ENCODE measurements at places on chromosomes 4 and X.
A peak's percentile ranks its signal among the peaks of the same experiment; 100 is the strongest.

GRCh38 chr4:41646862-41647261 lies 101.7 kb downstream of the PHOX2B start:
- no peak for DNase-seq

- peak; percentile 94 for DNase-seq
These were observed 242.0 kb downstream of the BCOR start for GRCh38 chrX:39855748-39856129.

DNA sequence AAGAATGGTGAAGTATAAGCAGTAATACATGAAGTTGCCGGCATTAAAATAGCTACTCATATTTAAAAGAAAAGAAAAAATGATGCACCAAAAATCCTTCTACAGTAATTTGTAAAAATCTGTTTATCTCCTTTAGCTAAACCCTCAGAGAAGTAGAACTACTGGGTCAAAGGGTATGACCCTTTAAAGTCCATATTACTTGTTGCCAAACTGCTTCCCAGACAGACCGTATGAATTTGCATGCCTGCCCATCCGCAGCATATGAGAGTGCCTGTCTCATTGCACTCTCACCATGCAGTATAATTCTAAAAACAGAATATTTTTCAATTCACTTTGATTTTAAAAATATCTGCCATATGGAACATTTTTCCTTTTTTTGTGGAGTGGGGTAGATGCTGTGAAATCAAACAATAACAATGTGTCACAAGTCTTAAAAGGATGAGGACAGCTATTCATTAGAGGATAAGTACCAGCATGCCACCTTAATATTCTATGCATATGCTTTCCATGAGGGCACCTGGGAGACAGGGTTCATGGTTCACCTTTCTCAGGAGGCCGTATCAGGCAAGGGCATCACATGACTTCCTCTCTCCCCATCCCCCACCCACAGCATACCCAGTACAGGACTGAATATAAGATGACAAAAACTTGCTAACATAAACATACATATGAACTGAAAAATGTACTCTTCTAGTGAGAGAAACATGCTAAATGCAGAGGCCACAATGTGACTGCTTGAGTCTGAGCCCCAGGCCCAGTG lies 17.8 kb downstream of the ZDHHC9 start:
- peak; percentile 52 for DNase-seq

DNA sequence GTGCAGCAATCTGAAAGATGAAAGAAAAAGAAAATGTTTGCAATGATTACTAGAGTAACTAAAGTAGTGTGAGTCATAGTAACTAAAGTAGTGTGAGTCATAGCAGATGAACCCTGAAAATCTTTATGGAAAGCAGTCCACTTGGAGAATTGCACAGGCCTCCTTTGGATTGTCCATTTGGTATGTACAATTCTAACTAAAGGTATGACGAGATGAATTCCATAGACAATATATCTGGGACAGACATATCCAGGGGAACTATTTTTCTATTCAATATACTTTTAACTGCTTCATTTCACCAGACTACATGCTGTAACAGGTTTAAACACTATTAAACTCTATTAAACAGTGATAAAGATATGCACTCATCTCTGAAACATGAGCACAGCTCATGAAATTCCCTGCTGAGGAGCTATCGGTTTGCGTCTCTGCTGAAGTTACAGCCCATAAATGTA lies 798.7 kb downstream of the PCDH7 start:
- DNase-seq, result no peak

GRCh38 chr4:102778720-102779119 lies 18.0 kb upstream of the MANBA start:
- DNase-seq, result no peak

DNA sequence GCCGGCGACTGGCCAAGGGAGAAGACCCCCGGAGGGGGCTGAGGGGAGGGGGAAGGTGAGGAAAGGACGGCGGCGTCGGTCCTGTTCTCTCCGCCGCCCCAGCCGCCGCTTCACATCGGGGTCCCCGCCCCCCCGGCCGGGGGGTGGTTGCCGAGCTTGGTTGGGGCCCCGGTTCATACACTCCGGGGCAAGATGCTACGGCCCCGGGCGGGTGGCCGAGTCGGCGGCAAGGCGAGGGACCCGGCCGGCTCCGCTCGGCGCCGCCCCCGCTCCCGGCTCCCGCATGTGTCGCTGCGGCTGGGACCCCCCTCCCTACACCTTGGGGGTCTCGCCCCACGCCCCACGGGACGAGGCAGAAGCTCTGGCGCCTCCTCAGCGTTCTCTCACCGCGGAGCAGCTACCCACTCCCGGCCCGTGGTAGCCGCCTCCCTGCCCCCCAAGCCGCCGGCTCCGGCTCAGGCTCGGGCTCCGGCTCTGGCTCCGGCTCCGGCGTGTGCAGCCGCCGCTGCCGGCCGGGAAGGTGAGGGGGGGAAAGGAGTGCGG lies 461 bp downstream of the FBXW7 start:
- peak; percentile 26 for DNase-seq

- no peak for DNase-seq
These were observed 431.6 kb upstream of the MAOA start for GRCh38 chrX:43224496-43224895.

- no peak for DNase-seq
These were observed 616.9 kb downstream of the ANKRD50 start for GRCh38 chr4:124095621-124096020.

GRCh38 chrX:16754019-16754418 lies 32.2 kb upstream of the TXLNG start:
- DNase-seq, result no peak

DNA sequence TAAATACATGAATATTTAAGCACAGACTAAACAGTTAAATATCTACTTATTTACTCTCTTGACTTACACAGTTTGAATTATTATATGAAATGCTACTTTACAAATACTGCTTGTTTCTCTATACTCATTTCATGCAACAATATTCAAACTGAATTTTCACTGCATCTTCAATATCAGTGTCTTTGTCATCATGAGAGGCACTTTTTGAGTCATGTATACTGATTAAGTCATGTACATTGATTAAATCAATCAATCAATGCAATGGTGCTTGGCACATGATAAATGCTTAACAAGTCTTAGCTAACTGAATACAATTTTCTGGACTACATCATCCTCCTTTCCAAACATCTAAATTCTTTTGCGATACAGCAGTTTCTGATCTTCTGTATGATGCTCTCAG lies 67.1 kb downstream of the CHM start:
- DNase-seq, result no peak

DNA sequence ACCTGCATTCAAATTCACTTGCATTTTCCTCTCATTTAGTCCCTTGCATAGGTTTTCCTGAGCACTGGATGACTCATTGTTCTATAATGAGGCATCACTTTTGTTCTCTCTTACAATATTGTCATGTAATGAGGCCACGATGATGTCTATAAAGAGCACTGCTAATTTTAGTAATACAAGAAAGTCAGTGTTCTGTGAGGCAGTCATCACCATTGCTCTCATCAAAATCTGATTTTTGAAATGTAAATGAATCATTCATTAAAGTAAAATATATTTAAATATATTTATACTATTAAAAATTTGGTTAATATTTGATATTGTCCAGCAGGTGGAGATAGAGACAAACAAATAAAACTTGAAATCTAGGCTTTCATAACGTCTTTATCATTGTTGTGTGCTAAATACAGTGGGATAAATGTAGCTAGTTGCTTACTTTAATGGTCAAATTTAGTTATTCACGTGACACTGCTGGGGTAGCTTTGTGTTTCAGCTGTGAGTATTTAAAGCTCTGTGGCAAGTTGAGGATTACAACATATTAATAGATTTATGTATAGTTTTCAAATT lies 15.4 kb downstream of the HMGB2 start:
- DNase-seq, result peak; percentile 51

DNA sequence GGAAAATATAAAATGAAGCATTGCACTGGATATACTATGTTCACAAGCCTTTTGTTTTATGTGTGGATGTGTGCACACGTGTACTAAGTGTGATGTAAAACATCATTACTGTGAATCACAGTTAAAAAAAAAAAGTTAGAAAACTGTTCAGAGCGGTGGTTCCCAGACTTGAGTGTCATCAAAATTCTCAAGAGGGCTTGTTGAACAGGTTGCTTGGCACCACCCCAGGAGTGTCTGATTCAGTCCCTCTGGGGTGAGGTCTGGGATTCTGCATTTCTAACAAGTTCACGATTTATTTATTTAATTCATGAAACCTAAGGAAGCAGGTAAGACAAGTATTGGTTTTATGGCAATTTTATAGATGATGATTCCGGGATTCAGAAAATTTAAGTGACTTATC lies 1.8 kb downstream of the CENPU start:
- no peak for DNase-seq

DNA sequence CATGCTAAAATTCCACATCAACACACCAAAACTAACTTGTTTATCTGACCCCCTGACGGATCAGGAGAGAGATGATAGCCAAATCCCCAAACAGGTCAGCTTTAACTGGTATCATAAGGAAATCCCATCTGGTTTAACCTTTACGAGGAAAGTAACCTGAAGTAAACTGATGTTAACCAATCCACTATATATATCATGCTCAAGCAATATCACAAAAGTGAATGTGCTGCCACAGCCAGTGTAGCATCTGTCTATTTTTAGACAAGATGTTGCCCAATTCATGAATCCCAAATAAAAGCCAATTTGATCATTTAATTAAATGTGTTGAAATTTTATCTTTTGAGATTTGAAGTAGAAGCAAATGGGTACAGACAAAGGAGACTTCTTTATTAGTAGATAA lies 44.5 kb downstream of the EGF start:
- no peak for DNase-seq

- no peak for DNase-seq
These were observed 1575.8 kb upstream of the PABPC4L start for GRCh38 chr4:135777361-135777760.

GRCh38 chrX:96843566-96843965 lies 40.1 kb upstream of the RPA4 start:
- DNase-seq, result no peak

GRCh38 chr4:172270397-172270796 lies 457.2 kb downstream of the GALNTL6 start:
- no peak for DNase-seq

DNA sequence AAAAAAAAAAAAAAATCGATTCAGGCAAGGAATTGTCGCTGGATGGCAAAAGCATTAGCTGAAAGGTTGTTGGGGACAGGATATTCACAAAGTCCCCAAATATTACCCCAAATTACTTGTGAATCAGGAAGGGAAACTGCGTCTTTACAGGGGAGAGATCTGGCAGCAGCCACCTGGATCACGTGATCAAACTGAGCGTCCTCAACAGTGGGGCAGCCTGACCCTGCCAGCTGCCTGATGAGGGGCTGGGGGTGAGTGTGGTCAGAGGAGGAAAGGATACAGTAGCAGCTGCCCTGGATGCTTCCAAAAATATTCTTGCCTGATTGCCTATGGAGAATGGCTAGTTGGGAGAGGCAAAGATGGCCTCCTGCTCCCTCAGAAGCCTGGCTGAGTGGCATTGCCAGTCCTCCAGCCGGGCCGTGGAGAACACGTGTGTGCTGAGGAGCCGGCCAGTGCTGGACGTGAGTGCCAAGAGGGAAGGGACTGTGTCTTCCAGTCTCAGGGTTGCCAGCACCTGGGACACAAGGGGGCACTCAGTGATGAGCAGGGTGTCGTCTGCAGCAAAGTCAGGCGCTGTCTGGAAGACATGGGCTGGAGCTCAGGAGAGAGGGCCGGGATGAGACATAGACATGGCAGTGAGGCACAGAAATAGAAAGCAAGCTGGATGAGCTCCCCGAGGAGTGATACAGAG lies 3.0 kb upstream of the LAGE3 start:
- no peak for DNase-seq

DNA sequence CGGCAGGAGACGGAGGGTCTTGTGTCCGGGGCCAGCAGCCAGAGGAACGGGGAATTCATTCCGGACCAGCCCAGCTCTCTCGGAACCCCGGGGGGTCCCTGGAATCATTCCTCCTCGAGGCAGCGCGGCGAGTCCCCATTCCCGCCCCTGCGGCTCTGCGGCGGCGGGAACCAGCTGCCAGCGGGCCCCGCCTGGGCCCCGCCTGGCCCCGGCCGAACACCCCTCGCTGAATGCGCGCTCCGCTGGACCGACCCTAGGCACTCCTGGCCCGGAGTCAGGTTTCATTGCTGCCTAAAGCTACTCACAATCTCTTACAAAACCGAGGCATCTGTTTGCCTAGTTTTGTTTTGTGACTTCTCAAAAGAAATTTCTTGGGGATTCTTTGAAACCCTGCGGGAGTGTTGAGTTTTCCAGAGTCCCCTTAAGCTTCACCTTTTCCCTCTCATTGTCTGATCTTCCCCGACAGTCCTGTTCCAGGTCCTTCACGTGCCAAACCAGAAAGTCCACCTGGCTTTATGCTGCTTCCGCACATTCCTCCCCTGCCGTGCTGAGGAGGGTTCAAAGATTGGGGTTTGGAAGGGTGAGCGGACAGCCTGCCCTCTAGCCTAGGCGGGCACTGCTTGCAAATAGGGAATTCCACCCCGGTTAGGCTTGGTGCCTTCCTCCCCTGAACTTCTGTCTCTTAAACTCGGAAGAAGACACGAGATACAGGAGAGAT lies 789 bp downstream of the ARHGAP10 start:
- peak; percentile 47 for DNase-seq

DNA sequence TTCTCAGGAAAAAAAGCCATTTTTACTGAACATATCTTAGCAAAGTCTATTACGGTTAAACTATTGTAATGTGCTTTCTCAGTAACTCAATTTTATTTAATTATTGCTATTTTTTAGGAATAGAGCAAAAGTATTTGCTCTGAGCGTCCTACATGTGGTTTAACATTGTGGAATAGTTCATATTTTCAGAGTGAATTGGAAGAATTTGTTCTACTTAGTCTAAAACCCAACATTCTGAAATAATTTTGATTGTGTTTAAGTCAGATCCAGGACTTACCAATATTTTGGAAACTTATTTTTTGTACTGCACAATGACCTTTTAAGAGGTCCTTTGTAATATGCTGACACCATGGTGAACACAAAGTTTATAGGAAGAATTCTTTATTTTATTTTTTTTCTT lies 27.2 kb downstream of the CXCL1 start:
- no peak for DNase-seq

DNA sequence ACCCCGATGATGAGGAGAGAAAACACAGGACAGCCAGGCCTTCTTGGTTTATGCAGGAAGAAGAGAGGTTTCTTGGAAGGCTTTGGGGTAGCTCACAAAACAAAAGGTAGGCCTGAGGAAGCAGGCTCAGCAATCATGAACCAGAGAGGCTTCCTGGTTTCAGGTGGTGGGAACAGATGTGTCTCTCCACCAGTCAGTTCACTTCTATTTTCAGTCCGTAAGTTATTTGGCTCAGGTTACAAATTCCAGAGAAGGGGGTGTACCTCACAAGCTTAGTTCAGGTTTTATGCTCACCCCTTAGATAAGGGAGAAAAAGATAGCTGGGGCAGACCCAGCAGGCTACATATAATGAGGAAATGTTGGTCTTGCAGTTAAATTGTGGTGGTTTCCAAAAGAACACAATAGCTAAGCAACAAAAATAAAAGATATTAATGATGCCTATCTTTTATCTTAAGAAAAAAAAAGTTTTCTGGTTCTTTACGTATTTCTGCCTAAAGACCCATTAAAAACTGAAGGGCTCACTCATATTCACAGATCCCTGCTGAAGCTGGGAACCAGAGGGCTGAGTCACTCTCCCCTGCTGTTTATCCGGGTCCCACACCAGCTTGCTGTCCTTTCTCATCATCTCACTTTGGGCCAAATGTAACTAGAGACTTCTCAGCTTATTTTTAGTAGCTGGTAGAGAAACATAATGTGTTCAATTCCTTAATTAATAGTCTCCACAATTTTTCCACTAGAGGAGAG lies 177.0 kb downstream of the CAMK2D start:
- no peak for DNase-seq

GRCh38 chrX:31320740-31321139 lies 248.9 kb upstream of the FTHL17 start:
- DNase-seq, result no peak

- no peak for DNase-seq
These were observed 99.0 kb downstream of the STIM2 start for GRCh38 chr4:26959654-26960047.
